ENCODE measurements at places on chromosomes 12 and 14.
A peak's percentile ranks its signal among the peaks of the same experiment; 100 is the strongest.

GRCh38 chr14:82766123-82766522 lies 1232.5 kb upstream of the SEL1L start:
- DNase-seq: no peak

- no peak for DNase-seq
Observed at GRCh38 chr12:31011746-31012566, 61.7 kb upstream of the DDX11 start.

- DNase-seq: no peak
Observed at GRCh38 chr12:19148860-19149259, 19.3 kb downstream of the PLEKHA5 start.

- peak; percentile 57 for DNase-seq
Observed at GRCh38 chr12:94263011-94263811, 114.8 kb downstream of the PLXNC1 start.

DNA sequence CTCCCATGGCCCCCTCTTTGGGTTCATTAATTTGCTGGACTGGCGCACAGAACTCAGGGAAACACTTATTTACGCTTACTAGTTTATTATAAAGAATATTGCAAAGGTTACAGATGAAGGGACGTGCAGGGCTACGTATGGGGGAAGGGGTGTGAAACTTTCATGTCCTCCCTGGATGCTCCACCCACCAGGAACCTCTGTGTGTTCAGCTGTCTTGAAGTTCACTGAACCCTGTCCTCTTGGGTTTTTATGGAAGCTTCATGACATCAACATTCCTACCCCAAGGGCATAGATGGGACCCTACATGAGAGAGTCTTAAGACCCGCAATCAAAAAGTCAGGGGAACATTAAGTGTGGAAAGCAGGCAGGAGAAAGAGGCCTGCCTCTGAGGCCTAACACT lies 58.1 kb downstream of the ADIPOR2 start:
- DNase-seq: no peak

DNA sequence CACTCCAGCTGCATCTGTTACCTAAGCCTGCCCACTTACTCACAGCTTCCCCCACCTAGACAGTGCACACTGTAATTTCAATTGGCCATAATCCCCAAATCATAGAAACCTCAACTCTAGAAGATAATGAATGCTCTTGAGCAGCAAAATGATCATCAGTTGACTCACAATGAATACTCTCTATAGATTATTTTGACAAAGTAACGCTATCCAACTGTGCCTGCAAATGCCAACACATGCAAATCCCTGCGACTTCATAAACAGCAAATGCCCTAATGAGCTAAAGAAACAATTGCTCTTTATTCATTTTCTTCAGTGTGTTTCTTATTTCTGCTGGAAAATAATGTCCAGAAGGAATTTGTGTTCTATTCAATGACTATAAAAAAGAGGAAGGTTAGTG lies 319.5 kb downstream of the PAWR start:
- no peak for DNase-seq

All from stimulated activated CD4-positive, alpha-beta T cell treated with anti-CD3 and anti-CD28 coated beads, Interleukin-15, amount 100 ng/mL, for 1 hour (primary cell).